ENCODE measurements at places on chromosomes 2 and 18.

GRCh38 chr18:59063300-59063906, 76.3 kb upstream of the SEC11C start:
- no peaks in the 10 kb centered on the region for H3K36me3 ChIP-seq
- no peak overlapping the region for H3K27ac ChIP-seq
- DNase-seq = no peak
- no peak overlapping the region for H3K4me3 ChIP-seq

GRCh38 chr2:162926501-162926900, 87.9 kb upstream of the KCNH7 start:
- H3K4me1 ChIP-seq = no peaks in the 10 kb centered on the region
- no peaks in the 10 kb centered on the region for H3K36me3 ChIP-seq
- H3K4me3 ChIP-seq = no peak overlapping the region
- H3K27me3 ChIP-seq = no peaks in the 10 kb centered on the region

DNA sequence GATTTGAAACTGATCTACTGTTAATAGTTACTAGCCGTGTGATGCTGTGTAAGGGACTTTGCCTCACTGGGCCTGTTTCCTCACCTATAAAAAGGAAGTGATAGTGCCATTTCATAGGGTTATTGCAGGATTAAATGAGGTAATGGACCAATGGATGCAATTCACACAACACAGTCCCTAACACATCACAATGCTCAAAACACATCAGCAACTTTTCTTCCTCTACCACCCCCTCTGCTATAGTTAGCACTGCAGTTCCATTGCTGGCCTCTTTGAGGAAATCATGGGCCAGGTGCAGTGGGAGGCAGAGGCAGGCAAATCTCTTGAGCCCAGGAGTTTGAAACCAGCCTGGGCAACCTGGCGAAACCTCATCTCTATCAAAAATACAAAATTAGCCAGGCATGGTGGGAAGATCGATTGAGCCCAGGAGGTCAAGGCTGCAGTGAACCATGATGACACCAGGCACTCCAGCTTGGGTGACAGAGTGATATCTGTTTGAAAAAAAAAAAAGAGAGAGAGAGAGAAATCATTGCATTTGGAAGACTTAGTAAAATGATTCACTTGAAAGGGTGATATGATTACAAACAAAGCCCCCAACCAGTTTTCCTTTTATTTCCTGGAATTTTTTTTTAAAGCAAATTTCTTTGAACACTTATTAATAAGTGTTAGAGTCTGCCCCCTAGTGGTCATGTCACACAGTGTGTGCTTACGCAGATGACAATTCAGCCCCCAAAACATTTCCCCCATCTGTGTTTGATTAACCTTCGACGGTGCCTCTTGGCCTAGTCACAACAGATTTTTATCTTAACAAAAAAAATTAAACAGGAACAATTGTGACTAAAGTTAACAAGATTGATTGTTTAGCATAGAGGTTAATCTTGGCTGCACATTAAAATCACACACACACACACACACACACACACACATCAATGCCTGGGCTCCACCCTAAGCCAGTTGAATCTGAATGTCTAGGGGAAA, 88.6 kb upstream of the BCL11A start:
- DNase-seq = peak; percentile 49
- H3K27ac ChIP-seq = no peak overlapping the region
- H3K4me3 ChIP-seq = no peak overlapping the region
- no peaks in the 10 kb centered on the region for H3K4me1 ChIP-seq

- H3K4me3 ChIP-seq = no peak overlapping the region
- peaks cover 6% of the 10 kb centered on the region for H3K4me1 ChIP-seq
- no peak for DNase-seq
Measured at GRCh38 chr2:179536185-179536584, 271.6 kb upstream of the SESTD1 start.

GRCh38 chr2:98777710-98778109, 46.8 kb upstream of the MGAT4A start:
- H3K4me1 ChIP-seq = no peaks in the 10 kb centered on the region
- H3K4me3 ChIP-seq = no peak overlapping the region
- no peaks in the 10 kb centered on the region for H3K36me3 ChIP-seq
- DNase-seq = no peak
- H3K27ac ChIP-seq = no peak overlapping the region

- H3K4me1 ChIP-seq = peaks cover 11% of the 10 kb centered on the region
- H3K27ac ChIP-seq = no peak overlapping the region
- no peak for DNase-seq
- peaks cover 10% of the 10 kb centered on the region for H3K27me3 ChIP-seq
- H3K4me3 ChIP-seq = no peak overlapping the region
Measured at GRCh38 chr2:98376996-98377395, 30.7 kb downstream of the CNGA3 start.

- no peaks in the 10 kb centered on the region for H3K4me1 ChIP-seq
- peaks cover 6% of the 10 kb centered on the region for H3K27me3 ChIP-seq
- no peak overlapping the region for H3K27ac ChIP-seq
- H3K4me3 ChIP-seq = no peak overlapping the region
- H3K36me3 ChIP-seq = peaks cover 29% of the 10 kb centered on the region
Measured at GRCh38 chr2:233297076-233297475, 10.5 kb upstream of the SAG start.

GRCh38 chr2:168992591-168993349, 38.4 kb downstream of the ABCB11 start:
- H3K27ac ChIP-seq = no peak overlapping the region
- no peak overlapping the region for H3K4me3 ChIP-seq
- no peaks in the 10 kb centered on the region for H3K36me3 ChIP-seq
- no peak for DNase-seq
- H3K4me1 ChIP-seq = peaks cover 3% of the 10 kb centered on the region

GRCh38 chr18:69401226-69401971, 711 bp downstream of the DOK6 start:
- H3K4me1 ChIP-seq = no peaks in the 10 kb centered on the region
- peak; percentile 27 for DNase-seq
- H3K4me3 ChIP-seq = peak overlapping the region; percentile 54
- no peaks in the 10 kb centered on the region for H3K27me3 ChIP-seq
- H3K36me3 ChIP-seq = no peaks in the 10 kb centered on the region

GRCh38 chr2:3670941-3671340, 12.9 kb downstream of the ALLC start:
- no peak overlapping the region for H3K4me3 ChIP-seq
- H3K27ac ChIP-seq = no peak overlapping the region
- no peaks in the 10 kb centered on the region for H3K4me1 ChIP-seq
- H3K36me3 ChIP-seq = no peaks in the 10 kb centered on the region

GRCh38 chr2:25207078-25207545, 38.7 kb upstream of the POMC start:
- H3K4me3 ChIP-seq = no peak overlapping the region
- no peaks in the 10 kb centered on the region for H3K36me3 ChIP-seq
- peaks cover 6% of the 10 kb centered on the region for H3K27me3 ChIP-seq
- no peak for DNase-seq
- no peaks in the 10 kb centered on the region for H3K4me1 ChIP-seq
- no peak overlapping the region for H3K27ac ChIP-seq

DNA sequence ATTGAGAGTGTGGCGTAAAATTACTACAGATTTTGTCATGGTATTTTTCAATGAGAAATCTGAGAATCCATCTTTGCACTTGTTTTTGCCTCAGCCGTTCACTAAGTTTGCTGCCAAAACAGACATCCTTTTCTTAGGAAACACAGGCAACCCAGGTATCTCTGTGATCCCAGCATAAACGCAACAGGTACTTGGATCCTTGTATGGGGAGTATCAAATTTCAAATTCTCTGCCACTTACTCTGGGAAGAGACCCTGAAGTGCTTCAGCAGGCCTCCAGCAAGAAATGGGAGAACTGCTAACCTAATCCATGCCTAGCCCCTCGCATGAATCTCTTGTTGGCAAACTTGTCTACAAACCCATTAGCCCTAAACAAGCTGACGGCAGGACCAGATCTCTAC, 83.1 kb downstream of the BCL11A start:
- DNase-seq = no peak
- no peak overlapping the region for H3K27ac ChIP-seq
- no peaks in the 10 kb centered on the region for H3K4me1 ChIP-seq
- no peak overlapping the region for H3K4me3 ChIP-seq

- peak; percentile 75 for DNase-seq
- H3K4me3 ChIP-seq = no peak overlapping the region
- H3K36me3 ChIP-seq = no peaks in the 10 kb centered on the region
- no peak overlapping the region for H3K27ac ChIP-seq
Measured at GRCh38 chr18:66495844-66496243, 108.0 kb downstream of the CDH19 start.

DNA sequence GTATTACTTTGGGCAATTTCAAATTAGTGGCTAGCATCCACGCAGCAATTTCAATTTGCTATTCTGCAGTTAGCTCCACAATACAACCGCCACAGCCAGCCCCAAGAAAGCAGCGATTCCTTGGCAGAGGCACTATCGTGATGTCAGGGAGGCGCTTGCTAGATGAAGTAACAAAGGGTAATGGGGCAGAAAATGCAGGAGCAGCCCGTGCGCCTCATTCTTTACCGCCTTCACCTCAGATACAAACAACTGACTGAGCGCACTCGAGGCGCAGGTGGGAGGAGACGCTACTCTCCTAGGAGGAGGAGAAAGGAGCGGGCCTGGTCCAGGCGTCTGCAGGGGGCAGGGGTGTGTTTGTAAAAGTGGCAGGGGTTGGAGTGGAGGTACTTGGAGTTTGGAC, 76.9 kb upstream of the ASB18 start:
- no peak overlapping the region for H3K27ac ChIP-seq
- no peaks in the 10 kb centered on the region for H3K27me3 ChIP-seq
- no peak overlapping the region for H3K4me3 ChIP-seq
- H3K36me3 ChIP-seq = peaks cover 2% of the 10 kb centered on the region

- H3K36me3 ChIP-seq = no peaks in the 10 kb centered on the region
- no peak overlapping the region for H3K27ac ChIP-seq
- H3K4me3 ChIP-seq = no peak overlapping the region
- no peaks in the 10 kb centered on the region for H3K27me3 ChIP-seq
Measured at GRCh38 chr2:219918944-219919343, 291.5 kb downstream of the SLC4A3 start.

DNA sequence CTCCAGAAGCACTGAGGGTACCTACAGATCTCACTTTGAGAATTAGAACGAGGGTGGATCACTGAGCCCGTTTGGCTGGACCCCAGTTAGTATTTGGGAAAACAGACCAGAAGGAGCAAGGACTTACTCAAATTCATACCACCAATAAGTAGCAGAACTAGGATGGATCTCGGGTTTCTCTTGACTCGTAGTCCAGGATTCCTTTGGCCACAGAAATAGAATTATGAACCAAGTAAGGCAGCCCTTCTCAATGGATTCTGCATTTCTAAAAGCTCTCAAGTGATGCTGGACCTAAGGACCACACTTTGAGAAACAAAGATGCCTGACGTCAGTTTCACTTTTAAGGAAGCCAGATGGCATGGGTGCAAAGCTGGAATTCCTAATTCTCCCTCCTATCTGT, 153.0 kb downstream of the KLHL29 start:
- H3K4me3 ChIP-seq = no peak overlapping the region
- no peaks in the 10 kb centered on the region for H3K27me3 ChIP-seq
- no peaks in the 10 kb centered on the region for H3K36me3 ChIP-seq
- H3K4me1 ChIP-seq = peaks cover 16% of the 10 kb centered on the region
- DNase-seq = no peak
- H3K27ac ChIP-seq = no peak overlapping the region

GRCh38 chr2:16247326-16248122, 307.2 kb downstream of the MYCN start:
- H3K27ac ChIP-seq = no peak overlapping the region
- H3K27me3 ChIP-seq = no peaks in the 10 kb centered on the region
- H3K4me3 ChIP-seq = peak overlapping the region; percentile 20
- no peaks in the 10 kb centered on the region for H3K36me3 ChIP-seq
- no peak for DNase-seq

DNA sequence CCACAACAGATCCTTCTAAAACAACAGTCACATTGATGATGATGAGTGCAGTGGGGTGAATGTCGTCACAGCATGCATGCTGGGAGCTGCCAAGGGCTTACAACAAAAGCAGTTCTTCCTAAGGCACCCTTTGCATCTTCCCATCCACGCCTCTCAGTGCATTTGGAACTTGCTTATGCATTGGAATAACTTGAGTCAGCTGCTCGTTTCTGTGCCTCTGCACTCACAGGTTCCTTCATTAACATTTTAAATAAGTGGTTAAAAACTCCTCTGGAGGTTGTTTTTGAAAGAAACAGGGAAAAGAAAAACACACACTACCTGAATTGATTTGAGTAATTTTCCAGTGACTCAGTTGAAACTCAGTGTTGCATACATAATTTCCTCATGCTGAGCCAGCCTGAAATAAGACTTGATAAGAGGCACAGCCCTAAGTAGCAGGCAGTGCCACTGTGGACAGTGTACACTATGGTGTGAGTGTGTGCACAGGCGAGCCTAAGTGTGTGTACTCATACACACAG, 46.8 kb upstream of the TRIM43B start:
- no peak overlapping the region for H3K4me3 ChIP-seq
- no peaks in the 10 kb centered on the region for H3K27me3 ChIP-seq
- no peak overlapping the region for H3K27ac ChIP-seq
- no peak for DNase-seq
- peaks cover 7% of the 10 kb centered on the region for H3K4me1 ChIP-seq
- no peaks in the 10 kb centered on the region for H3K36me3 ChIP-seq

DNA sequence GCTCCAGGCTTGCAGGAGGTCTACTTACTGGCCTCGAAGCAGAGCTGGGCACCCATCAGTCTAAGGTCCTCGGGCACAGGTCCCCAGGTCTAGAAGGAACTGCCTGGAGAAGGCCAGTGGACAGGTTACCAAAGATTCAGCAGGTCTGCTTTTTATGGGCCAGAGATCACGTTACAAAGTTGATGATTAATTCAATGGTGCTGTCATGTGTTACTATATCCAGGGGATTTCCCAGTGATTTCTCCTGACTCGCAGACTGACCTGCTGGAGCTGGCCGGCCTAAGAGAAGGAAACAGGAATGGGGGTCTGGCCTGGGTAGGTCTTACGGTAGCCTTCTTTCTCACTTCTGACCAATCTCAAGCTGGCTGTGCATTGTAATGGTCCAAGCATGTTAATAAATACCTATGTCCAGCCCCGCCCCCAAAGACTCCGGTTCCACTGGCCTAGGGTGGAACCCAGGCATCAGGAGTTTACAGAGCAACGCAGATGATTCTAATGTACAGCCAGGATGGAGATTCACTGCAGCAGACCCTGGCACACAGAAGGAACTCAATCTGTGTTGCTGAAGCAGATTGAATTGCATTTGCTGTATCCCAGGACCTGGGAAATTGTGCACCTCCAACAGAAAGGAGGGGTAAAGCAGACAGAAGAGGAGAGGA, at the start of gene NEURL3:
Gene NEURL3 (minus strand): TSS at position 127 of the 659 bp plus-strand sequence. CDS start 71 bp downstream, at position 56.
- no peaks in the 10 kb centered on the region for H3K36me3 ChIP-seq
- H3K27me3 ChIP-seq = no peaks in the 10 kb centered on the region
- H3K4me3 ChIP-seq = no peak within 1 kb of the TSS
- H3K27ac ChIP-seq = no peak within 1 kb of the TSS
- DNase-seq = no peak

All from neuronal stem cell (in vitro differentiated cells).